Stimulated activated CD8-positive, alpha-beta memory T cell treated with anti-CD3 and anti-CD28 coated beads, Interleukin-4, amount 100 ng/mL, for 24 hours (primary cell): ENCODE measurements at places on chromosomes 2 and 18.

DNA sequence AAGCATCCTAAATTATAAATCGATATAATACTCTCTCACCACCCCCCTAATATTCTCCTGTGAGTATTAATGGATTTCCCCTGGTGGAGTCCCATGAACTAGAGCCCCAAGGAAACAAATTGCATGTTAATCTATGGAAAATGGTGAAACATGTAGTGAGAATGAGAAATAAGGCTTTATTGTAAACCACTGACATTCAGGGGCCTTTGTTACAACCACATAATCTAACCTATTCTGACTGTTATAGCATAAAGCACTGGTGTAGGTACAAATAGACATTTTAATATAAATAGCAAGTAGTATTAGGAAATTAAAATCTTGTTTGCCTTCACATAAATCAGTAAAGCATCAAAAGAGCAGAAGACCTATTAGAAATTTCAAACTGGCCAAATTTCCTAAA, 65.3 kb upstream of the TLK1 start:
- no peak for DNase-seq

GRCh38 chr18:64886995-64887394, 738.1 kb upstream of the LINC00305 start:
- no peak for DNase-seq

- DNase-seq, result no peak
Measured at GRCh38 chr2:233700028-233700635, 7.4 kb downstream of the UGT1A6 start.

DNA sequence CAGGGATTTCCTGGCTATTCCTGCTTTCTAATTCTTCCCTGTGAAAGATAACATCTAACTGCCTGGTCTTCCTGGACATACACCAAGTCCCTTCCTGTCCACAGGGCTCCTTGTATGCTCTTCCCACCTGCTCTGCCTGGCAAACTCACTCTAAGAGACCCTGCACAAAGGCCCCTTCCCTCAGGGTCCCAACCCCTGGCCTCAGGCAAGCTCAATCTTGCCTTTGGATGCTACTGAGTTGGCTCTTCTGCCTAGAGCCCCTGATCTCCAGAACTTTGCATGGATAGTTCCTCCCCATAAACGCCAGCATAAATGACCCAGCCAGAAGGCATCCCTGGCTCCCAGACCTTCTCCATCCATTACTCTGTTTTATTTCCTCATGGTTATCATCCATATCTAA, 98.3 kb upstream of the OTOS start:
- no peak for DNase-seq

- no peak for DNase-seq
Measured at GRCh38 chr2:232491139-232491780, 3.6 kb upstream of the ECEL1 start.

GRCh38 chr2:240642806-240643092, 17.5 kb downstream of the GPR35 start:
- DNase-seq, result no peak

DNA sequence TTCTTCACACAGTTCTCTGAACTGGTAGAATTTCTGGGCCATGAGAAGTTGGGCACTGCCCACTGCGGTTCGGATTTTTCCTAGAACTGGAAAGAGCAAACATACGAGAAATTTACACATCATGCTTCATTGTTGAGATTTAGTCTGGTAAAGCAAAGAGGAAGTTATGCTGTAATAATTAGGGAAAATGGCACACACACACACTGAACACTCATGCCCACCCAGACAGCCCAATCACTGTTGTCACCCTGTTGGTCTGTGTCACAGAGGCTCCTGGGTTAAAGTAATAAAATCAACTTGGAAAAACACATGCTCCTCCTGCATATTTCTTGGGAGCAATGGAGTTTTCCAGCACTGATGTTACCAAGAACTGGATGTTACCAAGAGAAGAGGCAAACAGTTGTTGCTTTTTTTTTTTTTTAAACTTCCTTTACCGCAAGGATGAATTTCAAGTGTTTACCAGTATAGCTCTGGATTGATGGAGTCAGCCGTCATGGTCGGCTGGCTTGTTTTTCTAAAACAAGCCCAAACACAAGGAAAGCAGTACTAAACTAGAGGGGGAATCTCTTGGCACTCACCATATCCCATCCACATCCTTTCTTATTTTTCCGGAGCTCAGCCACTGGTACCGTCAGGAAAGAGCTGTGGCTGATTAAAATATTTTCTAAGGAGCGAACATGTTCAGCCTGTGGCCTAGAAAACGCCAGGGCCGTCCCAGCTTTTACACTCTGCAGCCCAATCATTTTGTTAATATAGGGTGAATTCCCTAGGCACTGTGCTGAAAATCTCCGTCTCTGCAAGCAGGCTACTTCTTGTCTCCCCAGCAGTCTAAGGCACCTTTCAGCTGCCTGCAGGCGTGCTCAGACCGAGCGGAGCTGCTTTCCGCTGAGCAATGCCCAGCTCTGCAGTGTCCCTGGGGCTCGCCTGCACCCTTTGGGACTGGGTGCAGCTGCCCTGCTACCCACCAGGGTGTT, 58.9 kb downstream of the TGIF1 start:
- DNase-seq, result no peak

DNA sequence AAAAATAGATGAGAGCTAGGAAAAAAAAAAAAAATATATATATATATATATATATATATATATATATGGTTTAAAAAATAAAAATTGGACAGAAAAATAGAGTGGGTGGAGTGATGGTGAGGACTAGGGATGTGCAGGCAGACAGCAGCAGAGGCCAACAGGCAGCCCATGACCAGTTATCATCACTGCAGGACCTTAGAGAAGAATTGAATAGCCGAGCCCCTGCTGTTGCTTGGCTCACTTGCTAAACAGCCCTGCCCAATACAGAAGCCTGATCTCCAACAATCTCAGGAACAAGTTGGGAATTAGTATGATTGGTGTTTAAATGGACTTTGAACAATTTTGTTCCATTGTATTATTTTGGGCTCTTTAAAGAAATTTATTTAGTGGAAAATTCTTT, 967.5 kb upstream of the PIK3C3 start:
- DNase-seq, result no peak

DNA sequence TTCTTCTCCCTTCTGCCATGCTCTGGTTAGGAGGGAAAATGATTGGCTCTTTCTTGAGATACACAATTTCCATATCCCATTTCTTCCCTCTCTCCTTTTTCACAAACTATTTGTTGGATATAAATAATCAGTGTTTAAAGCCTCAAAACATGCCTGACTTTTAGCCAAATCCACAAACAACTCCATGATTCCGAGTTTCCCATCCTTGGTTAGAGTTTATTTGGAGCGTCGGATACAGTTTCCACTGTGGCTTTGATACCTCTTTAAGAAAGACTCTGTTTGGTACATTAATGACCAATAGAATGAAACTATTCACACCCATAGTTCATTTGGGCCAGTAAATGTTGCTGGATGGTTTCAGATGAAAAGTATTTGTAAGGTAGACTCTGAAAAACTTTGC, 5.9 kb upstream of the FHL2 start:
- DNase-seq, result no peak

DNA sequence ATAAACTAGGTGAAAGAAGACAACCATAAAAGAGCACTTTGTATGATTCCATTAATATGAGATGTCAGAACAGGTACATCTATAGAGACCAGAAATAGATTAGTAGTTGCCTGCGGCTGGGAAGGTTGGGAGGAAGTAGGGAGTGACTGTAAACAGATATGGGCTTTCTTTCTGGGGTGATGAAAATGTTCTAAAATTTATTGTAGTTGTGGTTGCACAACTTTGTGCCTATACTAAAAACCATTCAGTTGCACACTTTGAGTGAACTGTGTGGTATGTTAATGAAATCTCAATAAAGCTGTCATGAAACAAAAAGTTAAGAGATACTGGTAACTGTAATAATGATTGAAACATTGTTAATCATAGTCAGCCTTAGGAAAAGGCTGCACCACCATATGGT, 152.7 kb upstream of the ALPP start:
- DNase-seq, result no peak

GRCh38 chr2:119174216-119174992, 15.9 kb upstream of the C1QL2 start:
- DNase-seq, result peak; percentile 38
